ENCODE measurements at places on chromosomes 7 and 10.

DNA sequence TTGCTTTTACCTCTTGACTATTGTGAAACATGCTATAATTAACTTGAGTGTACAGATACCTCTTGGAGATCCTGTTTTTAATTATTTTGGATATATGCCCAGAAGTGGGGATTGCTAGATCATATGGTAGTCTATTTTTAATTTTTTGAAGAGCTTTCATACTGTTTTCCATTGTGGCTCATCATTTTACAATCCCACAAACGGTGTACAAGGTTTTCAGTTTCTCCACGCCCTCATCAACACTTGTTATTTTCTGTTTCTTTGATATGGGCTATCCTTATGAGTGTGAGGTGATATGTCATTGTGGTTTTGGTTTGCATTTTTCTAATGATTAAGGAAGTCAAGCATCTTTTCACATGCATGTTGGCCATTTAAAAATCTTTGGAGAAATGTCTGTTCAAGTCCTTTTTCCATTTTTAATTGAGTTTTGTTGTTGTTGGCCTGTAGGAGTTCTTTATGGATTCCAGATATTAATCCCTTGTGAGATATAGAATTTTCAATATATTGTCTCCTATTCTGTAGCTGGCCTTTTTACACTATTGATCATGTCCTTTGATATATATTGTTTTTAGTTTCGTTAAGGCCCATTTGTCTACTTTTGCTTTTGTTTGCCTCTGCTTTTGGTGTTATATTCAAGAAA lies 7.5 kb downstream of the AGK start:
- DNase-seq, result no peak

GRCh38 chr7:98295467-98296192 lies 14.1 kb downstream of the BRI3 start:
- peak; percentile 47 for DNase-seq

DNA sequence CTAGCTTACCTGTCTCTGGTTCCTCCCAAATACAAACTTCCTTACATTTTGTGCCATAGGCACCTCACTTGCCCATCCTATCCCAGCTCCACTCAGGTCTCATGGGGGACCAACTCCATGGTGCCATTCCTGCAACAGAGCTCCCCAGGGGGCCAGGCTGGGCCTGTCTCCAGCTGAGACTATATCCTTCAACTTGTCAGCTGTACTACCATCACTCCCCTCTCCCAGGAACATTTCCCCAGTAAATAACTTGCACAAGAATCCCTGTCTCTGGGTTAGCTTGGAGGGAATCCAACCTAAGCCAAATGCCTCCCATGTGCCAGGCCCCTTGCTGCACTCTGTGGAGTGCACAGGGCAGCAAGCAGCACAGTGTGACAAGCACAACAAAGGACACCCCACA lies 33.2 kb downstream of the FRMPD2 start:
- no peak for DNase-seq

DNA sequence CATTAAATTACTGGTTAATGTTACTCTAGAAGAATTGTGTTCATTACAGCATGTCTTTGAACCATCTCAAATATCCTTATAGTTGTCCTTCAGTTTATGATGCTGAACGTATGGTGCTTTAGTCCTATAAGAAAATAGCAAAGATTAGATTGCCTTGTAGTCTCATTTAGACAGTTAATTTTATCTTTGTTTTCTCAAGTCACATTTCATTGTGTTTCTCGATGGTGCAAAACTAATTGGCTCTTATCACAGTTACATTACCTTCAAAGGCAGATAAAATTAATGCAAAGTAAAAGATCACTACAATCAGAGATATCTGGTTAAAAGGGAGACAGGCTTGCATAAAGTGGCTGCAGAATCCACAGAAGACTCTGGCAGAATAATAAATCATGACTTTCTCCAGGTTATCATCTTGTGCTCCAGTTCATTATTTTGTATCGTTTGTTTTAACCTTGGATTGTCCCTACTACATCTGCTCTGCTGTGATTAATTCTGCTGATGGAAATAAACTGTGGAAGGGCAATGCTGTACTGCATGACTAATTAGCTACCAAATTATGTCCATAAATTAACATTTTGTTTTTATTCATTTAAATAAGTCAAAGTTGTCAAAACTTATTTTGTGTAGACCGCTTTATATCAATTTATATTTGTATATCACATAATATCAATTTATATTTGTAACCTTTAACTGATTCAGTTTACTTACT lies 24.2 kb downstream of the PRPS1L1 start:
- DNase-seq, result no peak

DNA sequence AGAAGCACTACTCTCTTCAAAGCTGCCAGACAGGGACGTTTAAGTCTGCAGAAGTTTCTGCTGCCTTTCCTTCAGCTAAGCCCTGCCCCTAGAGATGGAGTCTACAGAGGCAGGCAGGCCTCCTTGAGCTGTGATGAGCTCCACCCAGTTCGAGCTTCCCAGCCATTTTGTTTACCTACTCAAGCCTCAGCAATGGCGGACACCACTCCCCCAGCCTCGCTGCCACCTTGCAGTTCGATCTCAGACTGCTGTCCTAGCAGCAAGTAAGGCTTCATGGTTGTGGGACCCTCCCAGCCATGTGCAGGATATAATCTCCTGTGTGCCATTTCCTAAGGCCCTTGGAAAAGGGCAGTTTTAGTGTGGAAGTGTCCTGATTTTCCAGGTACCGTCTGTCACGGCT lies 74.3 kb downstream of the TMEM26 start:
- no peak for DNase-seq

DNA sequence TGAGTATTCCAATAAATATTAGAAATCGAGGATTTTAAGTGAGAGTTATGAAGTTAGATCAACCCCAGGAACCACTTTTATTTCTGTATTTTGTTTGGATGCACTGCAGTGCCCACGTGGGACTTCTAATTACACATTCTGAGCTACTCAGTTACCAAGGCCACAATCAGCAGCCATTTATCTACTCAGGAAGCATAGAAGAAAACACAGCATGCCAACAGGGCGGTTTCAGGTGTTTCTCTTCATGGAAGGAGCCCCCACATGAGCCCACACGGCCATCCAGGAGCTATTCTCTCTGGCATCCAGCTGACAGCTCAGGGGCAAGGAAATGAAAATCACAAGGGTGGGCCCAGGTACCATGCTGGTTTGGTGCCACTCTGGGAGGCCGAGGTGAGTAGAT lies 266.5 kb upstream of the MKLN1 start:
- DNase-seq, result no peak

GRCh38 chr10:127353544-127353943 lies 157.2 kb upstream of the INSYN2A start:
- DNase-seq, result no peak

GRCh38 chr10:91389636-91390512 lies 20.3 kb upstream of the HECTD2 start:
- DNase-seq, result no peak

- DNase-seq, result no peak
Observed at GRCh38 chr10:89242840-89243568, 8.6 kb downstream of the LIPA start.

DNA sequence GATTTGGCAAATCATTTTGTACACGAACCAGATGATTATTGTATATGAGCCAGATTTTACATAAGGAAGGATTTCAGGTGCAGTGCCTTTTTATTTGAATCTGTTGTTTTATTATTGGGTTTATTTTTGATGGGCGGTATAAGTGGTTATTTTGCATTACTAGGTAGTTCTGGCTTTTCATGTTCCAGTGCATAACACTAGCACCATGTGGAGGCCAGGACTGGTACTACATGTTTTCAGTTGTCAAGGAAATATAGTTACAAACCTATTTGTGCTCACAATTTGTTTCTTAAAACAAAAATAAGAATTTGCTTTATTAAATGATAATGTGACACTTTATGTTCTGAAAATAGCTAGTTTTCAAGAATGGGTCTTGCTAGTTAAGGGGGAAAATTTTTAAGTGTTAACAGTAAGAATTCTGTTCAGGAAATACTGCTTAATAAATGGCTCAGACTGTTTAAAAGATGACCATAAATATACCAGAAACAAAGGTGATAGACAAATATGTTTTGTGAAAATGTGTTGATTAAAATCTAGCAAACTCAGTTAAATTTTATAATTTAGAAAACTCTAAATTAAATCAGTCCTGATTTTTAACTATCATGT lies 7.1 kb upstream of the SEMA3E start:
- peak; percentile 30 for DNase-seq

GRCh38 chr7:34787586-34787985 lies 129.6 kb downstream of the NPSR1 start:
- no peak for DNase-seq

All from LNCaP clone FGC (cell line).